Dermis microvascular lymphatic vessel endothelial cell (primary cell): ENCODE measurements at places on chromosomes 1 and 21. TPM values are rescaled to one million over a fixed set of nuclear protein-coding genes. Genes with fewer than 3 reads are reported as not detected.

DNA sequence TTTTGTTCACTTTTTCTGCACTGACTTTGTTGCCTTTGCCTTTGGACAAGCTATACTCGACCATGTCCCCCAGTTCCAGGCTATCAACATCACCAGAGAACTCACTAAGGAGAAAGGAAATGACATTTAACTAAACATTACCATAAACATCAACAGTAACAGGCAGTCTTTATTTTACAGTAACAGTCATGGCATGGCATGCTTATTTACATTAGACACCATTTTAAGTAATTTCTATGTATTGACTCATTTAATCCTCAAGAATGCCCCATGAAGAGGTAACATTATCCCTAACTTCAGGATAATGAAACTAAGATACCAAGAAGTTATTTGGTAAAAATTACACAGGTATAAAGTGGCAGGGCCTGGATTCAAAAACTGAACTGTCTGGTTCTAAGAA lies 8.7 kb upstream of the NRAS start:
- no peak for DNase-seq

GRCh38 chr21:38333301-38334272 lies 76.8 kb downstream of the KCNJ15 start:
- DNase-seq = peak; percentile 32

GRCh38 chr1:163029901-163030300 lies 39.3 kb upstream of the RGS4 start:
- no peak for DNase-seq

DNA sequence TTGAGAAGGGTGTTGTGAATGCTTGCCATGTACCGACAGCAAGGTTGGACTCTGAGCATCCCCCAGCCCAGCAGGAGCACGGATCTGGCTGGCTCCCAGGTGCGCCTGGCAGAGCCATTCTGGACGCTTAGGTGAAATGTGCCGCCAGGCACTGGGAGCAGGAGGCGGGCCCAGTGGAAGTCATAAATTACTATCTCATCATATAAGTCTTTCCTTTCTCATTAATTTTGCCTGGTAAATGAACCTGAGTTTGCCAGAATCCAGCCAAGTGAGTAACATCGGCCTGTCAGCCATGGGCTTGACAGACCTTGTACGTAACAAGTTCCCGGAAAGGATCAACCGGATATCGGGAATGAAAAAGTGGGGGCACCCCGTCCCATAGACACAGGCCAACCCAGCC lies 179.5 kb upstream of the ARHGEF16 start:
- no peak for DNase-seq

GRCh38 chr21:18058731-18059398 lies 185.8 kb upstream of the CHODL start:
- no peak for DNase-seq

DNA sequence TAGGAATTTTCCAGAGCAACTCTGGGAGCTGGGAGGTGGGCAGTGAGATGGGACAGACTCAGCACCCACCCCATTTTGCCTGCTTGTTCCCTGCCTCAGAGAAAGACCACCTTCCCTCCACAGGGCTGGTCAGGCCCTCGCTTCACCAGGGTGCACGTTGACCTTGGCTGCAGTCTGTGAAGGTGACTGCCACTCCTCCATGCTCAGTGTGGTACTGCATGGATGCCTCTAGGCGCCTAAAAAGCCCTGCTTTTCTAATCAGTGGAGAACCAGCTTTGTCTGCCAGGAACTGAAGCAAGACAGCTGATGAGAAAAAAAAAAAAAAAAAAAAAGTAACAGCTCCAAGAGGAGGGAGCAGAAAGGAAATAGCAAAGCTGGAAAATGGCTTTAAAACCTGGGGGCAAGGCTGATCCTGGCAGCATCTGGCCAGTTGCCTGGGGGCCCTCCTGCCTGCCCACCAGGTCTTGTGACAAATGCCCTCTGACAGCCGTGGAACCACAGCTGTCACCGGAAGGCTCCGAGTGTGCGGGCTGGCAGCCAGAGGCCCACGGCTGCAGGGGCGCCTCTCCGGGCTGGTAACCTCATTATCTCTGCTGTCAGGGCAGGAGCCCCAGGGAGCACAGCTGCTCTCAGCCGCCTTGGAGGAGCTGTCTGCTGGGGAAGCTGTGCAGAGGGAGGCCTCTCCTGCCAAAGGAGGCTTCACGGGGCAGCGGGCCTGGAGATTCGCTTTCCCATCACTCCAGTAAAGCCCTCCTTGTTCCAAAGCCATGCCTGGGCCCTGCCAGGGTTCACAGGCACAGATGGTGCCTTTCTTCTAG lies 13.7 kb downstream of the KIAA1614 start:
- DNase-seq = peak; percentile 14

DNA sequence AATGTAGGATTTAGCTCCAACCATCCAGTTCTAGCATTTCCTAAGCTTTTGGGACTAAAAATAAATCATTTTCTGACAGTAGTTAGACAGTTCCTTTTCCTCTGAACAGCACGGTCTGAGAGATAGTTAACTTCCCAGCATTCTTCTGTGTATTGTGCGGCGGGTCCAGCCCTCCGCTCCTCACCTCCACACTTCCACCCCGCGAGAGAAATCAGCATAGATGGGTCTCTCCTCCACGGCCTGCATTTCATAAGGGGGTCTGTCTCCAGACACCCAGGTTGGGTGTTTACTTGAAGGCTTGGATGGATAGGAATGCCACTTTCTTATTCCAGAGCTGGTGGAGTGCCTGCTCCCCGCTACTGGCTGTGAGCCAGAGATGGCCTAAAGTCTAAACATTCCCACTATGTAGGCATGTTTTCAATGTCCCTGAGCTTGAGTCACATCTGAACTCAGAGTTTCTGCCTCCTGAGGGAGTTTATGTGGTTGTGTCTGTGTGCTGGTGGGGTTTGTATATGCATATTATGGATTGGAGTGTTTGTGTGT lies 38.0 kb upstream of the PPP2R5A start:
- DNase-seq = no peak

DNA sequence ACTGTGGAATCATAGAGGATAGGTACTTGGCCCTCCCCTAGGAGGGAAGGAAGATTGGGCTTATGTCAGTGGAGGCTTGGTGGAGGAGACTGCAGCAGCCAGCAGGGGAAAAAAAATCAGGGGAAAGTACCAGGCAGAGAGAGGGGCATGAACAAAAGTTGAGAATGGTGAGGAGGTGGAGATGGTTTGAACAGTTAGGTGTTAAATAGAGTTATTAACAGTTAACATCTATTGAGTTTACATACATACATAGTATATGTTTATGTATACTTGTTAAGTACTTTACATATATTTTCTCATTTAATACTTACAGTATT lies 136.5 kb upstream of the HNRNPU start:
- no peak for DNase-seq

GRCh38 chr1:245444945-245445344 lies 290.2 kb downstream of the KIF26B start:
- no peak for DNase-seq

- no peak for DNase-seq
These were observed 96.4 kb upstream of the HOOK1 start for GRCh38 chr1:59718064-59718988.

GRCh38 chr21:34690041-34690792 lies 21.4 kb downstream of the CLIC6 start:
- DNase-seq = no peak

DNA sequence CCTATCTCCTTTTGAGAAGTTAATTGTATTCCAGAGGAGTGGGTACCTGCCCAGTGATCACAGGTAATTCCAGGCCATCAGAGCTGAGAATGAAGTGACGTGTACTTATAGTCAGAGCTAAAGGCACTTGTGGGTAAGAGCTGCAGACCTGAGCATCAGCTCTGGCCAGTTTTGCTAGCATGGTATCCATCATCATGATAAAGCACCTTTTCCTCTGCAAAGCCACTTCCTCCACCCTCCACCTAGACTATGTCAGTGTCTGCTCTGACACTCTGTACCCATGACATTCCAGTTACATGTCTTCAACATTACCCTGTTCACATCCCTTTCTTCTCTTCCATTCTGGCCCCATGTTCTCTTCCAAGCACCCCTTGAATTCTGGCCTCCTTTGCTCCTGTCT lies 157.3 kb downstream of the GRIK3 start:
- no peak for DNase-seq

GRCh38 chr1:19220991-19221390 lies 10.9 kb upstream of the UBR4 start:
- DNase-seq = no peak

- DNase-seq = no peak
These were observed 282.3 kb downstream of the USH2A start for GRCh38 chr1:216140730-216141524.

DNA sequence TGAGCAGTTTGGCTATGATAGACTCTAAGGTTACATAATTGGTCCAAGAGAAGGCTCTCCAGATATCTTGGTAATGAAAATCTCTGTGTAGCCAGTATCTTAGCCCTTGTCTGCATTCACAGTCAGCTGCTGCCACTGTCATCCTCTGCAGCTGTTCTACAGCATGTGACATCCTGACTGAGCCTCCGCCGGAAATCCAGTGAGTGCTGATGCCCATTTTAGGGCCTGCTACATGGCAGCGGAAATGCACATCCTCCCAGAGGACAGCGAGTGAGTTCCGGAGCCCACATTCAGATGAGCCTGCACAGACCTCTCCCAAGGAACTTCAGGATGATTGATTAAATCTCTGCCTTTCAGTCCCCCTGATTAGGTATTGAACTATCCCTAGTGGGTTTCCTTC lies 237.1 kb downstream of the HHIPL2 start:
- DNase-seq = no peak

DNA sequence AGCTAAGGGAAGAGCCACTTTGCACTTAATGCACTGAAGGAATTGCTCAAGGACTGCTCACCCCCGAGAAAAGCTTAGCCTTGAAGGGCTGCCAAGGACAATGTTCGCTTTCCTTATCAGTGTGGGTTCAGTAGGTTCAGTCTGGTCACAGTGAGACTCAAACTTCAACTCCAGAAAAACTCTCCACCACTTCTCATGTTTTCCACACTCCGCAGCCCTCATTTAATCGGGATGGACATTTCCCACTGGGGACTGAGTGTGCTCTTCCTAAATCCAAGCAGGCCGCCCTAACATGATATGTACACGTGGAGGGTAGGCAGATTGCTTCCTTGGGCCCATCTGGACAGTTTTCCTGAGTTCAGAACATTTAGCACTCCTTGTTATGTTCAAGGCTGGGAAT lies 19.5 kb downstream of the SUSD4 start:
- DNase-seq = no peak

DNA sequence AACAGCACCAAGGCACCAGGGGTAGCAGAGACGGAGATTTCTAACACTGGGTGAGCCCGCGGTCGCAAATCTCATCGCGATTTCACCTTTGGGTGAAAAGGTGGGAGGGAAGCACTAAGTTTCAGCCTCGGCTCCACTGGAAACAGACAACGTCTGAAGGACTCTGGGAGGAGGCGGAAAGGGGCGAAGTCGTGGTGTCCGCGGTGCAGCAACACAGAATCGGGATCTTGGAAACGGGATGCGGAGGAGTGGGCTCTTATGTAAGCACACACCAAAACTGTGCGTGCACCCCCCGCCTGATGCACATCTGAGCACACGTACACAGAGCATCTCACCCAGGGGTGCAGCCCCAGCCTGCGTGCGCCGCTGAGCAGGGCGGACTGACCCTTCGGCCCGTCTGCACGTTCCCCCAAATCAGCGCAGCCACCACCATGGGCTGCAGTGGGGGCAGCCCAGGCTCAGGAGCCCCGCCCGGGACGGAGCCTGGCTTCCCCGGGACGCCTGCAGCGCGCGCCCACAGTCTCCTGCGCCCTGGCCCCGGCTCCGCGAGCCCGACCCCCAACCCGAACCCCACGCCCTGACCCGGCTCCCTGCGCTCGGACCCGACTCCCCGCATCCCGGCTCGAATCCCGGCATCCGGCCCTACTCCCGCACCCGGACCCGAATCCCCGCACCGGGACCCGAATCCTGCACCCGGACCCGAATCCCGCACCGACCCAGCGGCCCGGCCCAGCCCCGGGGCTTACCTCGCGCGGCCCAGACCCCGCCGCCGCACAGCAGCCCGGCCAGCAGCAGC lies 670 bp downstream of the CLSTN1 start:
- no peak for DNase-seq

DNA sequence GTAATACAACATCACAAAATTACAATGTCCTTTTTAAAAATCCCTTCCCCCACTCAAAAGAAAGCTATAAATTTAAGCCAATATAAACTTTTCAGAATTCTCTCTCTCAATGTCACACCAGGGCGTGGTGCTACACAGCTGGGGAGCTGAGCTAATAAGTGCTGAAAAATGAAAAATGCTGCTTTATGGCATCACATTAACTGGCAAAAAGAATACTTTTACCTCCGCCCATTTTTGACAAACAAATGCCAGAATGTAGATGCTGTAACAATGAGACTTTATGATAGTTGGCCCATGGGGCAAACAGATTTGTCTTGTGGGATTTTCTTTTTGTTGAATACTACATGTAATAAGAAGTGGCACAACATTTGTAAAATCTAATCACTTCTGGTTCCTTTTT lies 12.7 kb upstream of the LYPLAL1 start:
- no peak for DNase-seq

GRCh38 chr1:80973101-80973500 lies 827.6 kb upstream of the ADGRL2 start:
- no peak for DNase-seq

- DNase-seq = no peak
These were observed 3.1 kb upstream of the EVA1B start for GRCh38 chr1:36326499-36326898.

- DNase-seq = peak; percentile 89
These were observed 102.3 kb downstream of the TNFSF18 start for GRCh38 chr1:172948457-172948856.

GRCh38 chr1:34619256-34619655 lies 135.6 kb upstream of the GJB5 start:
- DNase-seq = no peak

- DNase-seq = no peak
These were observed 2.5 kb downstream of the KLHL20 start for GRCh38 chr1:173717238-173717637.

The LCE6A gene
- total RNA-seq = not detected in 2 replicates

The PERM1 gene
- not detected in 2 replicates for total RNA-seq

The C1orf56 gene
- total RNA-seq = 1.0 and 1.1 TPM in 2 replicates

The FCRL5 gene
- total RNA-seq = not detected in 2 replicates

The UBXN11 gene
- total RNA-seq = 1.7 and 2.7 TPM in 2 replicates

The ROR1 gene
- total RNA-seq = 0.25 and 0.26 TPM in 2 replicates

The KCNK2 gene
- total RNA-seq = under 0.01 and 0.26 TPM in 2 replicates

The SPATA17 gene
- total RNA-seq = under 0.01 and 0.13 TPM in 2 replicates
